ENCODE measurements at places on chromosomes 6 and 20. TPM values are rescaled to one million over a fixed set of nuclear protein-coding genes. Genes with fewer than 3 reads are reported as not detected.

The LY6G6F gene
- total RNA-seq = not detected

GRCh38 chr20:19603376-19603750 is 154.7 kb upstream of the RIN2 start:
- DNase-seq = no peak

The NFATC2 gene
- total RNA-seq = 12.4 TPM

The MBOAT1 gene
- total RNA-seq = 10.3 TPM

GRCh38 chr20:53279735-53280134 is 307.6 kb downstream of the TSHZ2 start:
- DNase-seq = no peak

The RNF144B gene
- total RNA-seq = 4.6 TPM

The TMEM242 gene
- 7.9 TPM for total RNA-seq

DNA sequence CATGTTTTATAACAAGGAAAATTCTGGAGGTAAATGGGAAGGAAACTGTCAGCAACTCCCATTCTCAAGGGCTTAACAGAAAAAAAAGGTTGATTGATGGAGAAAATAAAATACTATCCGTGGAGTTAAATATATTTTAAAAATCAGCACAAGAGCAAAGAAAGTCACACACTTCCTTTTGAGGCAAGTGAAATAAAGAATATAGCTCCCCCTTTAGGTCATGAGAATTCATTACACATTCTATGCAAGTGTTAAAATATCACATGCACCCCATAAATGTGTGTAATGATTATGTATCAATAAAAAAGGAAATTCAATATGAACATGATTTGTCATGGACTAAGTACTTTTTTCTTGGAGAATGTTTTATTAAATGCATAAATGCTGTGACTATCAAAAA is 349.2 kb downstream of the TPBG start:
- DNase-seq = peak; percentile 23

The ADGRF1 gene
- 82.6 TPM for total RNA-seq

DNA sequence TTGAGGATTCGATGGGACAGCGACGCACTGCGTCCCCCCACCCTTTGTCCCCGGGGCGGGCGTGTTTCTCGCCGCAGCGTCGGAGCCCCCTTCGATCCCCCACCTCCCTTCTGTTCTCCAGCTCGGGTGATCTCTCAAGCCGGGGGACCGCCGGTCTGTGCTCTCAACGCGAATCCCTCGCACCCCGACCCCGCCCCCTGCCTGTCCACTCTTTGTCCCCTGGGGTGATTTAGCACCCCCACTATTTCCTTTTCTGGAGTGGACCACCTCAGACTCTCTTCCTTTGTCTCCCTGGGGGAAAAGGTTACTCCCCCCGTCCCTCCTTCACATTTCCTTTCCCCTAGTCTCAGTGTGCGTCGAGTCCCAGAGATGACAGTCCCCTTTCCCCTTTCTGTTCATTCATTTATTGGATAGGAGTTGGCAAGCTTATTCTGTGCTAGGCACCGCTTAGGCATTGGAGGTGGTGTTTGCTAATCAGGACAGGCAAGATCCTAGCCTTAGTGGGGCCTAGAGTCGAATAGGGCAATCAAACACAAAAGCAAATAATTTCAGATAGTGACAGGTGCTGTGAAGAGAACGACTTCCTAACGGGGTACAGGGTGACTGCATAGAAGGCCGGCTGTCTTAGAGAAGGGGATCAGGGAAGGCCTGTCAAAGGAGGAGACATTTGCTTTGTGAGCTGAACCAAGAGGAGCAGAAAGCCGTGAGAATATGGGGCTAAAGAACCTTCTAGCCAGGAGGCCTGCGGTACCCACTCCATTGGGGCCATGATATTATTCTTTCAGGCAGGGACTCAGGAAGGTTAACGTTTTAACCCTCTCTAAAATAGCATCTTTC is 741 bp downstream of the PTPN1 start:
- DNase-seq = peak; percentile 42

- no peak for DNase-seq
Measured at GRCh38 chr6:109867009-109867969, 110.8 kb upstream of the GPR6 start.

- no peak for DNase-seq
Measured at GRCh38 chr20:38075161-38075998, 41.8 kb downstream of the RPRD1B start.

GRCh38 chr20:46731770-46732169 is 22.3 kb downstream of the SLC2A10 start:
- no peak for DNase-seq

The SLPI gene
- 207 TPM for total RNA-seq

DNA sequence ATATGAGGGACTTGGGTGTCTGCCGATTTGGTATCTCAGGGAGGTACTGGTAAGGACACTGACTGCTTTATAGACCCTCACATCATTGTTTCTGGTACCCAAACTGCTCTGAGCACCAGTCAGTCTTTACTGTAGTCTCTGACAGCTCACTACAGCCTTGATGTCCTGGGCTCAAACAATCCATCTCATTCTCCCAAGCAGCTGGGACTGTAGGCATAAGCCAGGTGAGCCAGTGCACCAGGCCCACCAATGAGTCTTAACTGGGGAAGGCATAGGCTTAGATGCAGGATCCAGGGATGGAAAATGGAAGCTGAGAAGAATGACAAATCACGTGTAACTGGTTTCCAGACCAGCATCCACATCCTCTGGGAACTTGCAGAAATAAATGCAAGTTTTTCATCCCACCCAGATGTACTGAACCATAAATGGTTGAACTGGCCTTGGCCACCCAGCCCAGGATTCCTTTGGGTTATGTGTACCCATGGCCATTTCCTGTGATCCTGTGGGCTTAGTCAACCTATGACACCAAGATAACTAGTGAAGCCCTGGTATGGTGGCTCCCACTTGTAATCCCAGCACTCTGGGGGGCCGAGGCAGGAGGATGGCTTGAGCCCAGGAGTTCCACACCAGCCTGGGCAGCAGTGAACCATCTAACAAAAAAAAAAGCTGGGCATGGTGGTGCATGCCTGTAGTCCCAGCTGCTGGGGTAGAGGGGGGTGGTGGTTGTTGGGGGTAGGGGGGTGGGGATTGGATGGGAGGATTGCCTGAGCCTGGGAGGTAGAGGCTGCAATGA is 5.8 kb downstream of the TUBB start:
- DNase-seq = peak; percentile 61

The MRAP2 gene
- 0.07 TPM for total RNA-seq

The ESF1 gene
- total RNA-seq = 18.7 TPM

The KCNK17 gene
- not detected for total RNA-seq

- DNase-seq = peak; percentile 96
Measured at GRCh38 chr6:14458669-14459266, 341.2 kb downstream of the CD83 start.

- no peak for DNase-seq
Measured at GRCh38 chr6:50966532-50966931, 147.9 kb downstream of the TFAP2B start.

GRCh38 chr6:153167907-153168306 is 36.8 kb upstream of the RGS17 start:
- DNase-seq = no peak

GRCh38 chr6:37637562-37638413 is 59.9 kb downstream of the MDGA1 start:
- DNase-seq = no peak

GRCh38 chr20:40336533-40336932 is 352.5 kb downstream of the MAFB start:
- DNase-seq = no peak

The PLAGL1 gene
- 14.4 TPM for total RNA-seq

The PRL gene
- total RNA-seq = not detected

GRCh38 chr6:119738425-119738824 is 388.9 kb upstream of the MAN1A1 start:
- DNase-seq = no peak

The SUPT3H gene
- total RNA-seq = 3.6 TPM

GRCh38 chr20:13119583-13119982 is 101.5 kb upstream of the ISM1 start:
- DNase-seq = peak; percentile 87

DNA sequence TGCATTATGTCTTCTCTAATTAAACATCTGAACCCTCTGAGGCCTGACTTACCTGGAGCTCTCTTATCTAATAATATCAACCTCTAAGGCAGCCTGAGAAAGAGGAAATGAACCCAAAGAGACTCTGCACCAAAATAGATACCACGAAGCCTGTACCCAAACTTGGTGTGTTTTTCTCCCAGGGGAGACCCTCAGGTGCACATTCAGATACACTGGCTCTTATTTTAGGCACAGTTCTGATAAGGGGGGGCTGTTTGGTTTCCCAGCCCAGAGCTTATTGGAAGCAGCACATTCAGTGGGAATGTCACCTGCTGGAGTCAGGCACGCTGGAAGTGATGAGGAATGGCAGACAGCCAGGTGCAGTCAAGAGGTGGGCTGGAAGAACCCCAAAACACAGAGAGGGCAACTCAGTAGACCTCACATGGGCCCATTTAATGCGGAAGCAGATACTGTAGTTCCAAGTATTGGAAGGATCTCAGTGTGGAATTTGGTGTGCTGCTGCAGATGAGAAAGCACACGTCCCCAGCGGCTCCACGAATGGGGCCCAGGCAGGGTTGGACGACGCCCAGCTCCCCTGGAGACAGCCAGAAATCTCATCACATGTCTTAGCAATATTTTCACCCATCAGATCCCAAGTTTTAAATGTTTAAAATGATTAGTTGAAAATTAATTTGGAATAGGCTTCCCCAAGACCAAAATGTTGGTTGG is 9.7 kb upstream of the CCR6 start:
- DNase-seq = no peak

GRCh38 chr20:63519668-63520503 is 679 bp upstream of the PPDPF start:
- peak; percentile 51 for DNase-seq

The CRISP3 gene
- total RNA-seq = not detected

GRCh38 chr6:132749111-132749510 is 8.6 kb downstream of the VNN2 start:
- DNase-seq = no peak

The PMEPA1 gene
- 21.9 TPM for total RNA-seq

The TBC1D32 gene
- total RNA-seq = 5.4 TPM

The EEF1A2 gene
- total RNA-seq = 463 TPM

GRCh38 chr20:4924032-4924431 is 77.3 kb downstream of the SLC23A2 start:
- DNase-seq = no peak

DNA sequence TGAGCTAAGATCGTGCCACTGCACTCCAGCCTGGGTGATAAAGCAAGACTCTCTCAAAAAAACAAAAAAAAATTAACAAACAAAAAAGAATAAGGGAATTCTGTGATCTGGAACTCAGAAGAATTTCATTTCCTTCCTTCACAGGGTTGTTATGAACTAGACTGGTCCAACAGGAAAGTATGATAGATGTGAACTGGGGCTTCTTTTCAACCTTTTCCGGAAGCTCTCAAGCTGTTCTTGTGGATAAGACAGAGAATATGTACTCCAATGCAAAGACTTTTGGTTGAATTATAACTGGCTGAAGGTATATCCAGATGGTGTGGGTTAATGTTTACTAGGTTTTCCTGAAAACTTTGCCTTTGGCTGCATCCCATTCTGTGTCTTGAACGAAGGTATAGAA is 5.3 kb downstream of the RNF8 start:
- no peak for DNase-seq

- no peak for DNase-seq
Measured at GRCh38 chr6:14767226-14767625, 478.6 kb upstream of the JARID2 start.

Data from PC-3 (cell line).